Activated CD4-positive, alpha-beta T cell treated with anti-CD3 and anti-CD28 coated beads for 36 hours (primary cell): ENCODE measurements at places on chromosomes 1 and 21. TPM values are rescaled to one million over a fixed set of nuclear protein-coding genes. Genes with fewer than 3 reads are reported as not detected.
A peak's percentile ranks its signal among the peaks of the same experiment; 100 is the strongest.

Gene GSTM1
- 116 TPM for total RNA-seq

Gene SMIM11
- total RNA-seq = 2.1 TPM

Gene KIF17
- total RNA-seq = not detected

Gene TNFRSF4
- 418 TPM for total RNA-seq

Gene PLA2G2F
- not detected for total RNA-seq

Gene S100A7A
- not detected for total RNA-seq

Gene SSX2IP
- total RNA-seq = 10.3 TPM

Gene ADORA3
- not detected for total RNA-seq

Gene AKR7A3
- total RNA-seq = 0.39 TPM

Gene SH2D2A
- total RNA-seq = 189 TPM

Gene NBPF10
- 1.7 TPM for total RNA-seq

Gene AMY1B
- total RNA-seq = not detected

Gene FAM163A
- total RNA-seq = not detected

Gene OR2T5
- total RNA-seq = not detected

Gene TESK2
- 3.1 TPM for total RNA-seq

Gene ZNF124
- 17.1 TPM for total RNA-seq

GRCh38 chr1:111633736-111634247 lies 14.2 kb downstream of the RAP1A start:
- DNase-seq = no peak

DNA sequence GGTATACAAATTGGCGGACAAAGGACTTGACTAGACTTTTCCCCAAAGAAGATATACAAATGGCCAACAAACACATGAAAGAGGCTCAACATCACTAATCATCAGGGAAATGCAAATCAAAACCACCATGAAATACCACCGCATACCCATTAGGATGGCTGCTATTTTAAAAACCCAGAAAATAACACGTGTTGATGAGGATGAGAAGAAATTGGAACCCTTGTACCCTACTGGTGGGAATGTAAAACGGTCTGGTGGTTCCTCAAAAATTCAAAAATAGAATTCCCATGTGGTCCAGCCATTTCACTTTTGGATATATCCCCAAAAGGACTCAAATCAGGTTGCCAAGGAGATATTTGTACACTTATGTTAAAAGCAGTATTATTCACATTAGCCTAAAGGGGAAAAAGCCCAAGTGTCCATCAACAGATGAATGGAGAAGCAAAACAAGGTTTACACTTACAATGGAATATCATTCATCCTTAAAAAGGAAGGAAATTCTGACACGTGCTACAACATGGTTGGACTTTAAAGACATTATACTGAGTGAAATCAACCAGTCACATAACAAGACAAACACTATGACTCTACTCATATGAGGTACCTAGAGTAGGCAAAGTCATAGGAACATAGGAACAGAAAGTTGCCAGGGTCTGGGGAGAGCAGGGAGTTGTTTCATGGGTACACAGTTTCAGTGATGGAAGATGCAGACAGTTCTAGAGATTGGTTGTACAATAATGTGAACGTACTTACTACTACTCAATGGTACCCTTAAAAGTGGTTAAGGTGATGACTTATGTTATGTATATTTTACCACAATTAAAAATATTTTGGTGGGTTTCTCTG lies 17.0 kb downstream of the CD34 start:
- DNase-seq = no peak

GRCh38 chr1:218959784-218960183 lies 213.9 kb upstream of the LYPLAL1 start:
- no peak for DNase-seq

- no peak for DNase-seq
Observed at GRCh38 chr21:38802050-38803026, 3.4 kb upstream of the ETS2 start.

- no peak for DNase-seq
Observed at GRCh38 chr1:34739613-34740012, 15.2 kb upstream of the GJB5 start.

GRCh38 chr21:42696501-42697040 lies 43.1 kb downstream of the PDE9A start:
- DNase-seq = no peak

DNA sequence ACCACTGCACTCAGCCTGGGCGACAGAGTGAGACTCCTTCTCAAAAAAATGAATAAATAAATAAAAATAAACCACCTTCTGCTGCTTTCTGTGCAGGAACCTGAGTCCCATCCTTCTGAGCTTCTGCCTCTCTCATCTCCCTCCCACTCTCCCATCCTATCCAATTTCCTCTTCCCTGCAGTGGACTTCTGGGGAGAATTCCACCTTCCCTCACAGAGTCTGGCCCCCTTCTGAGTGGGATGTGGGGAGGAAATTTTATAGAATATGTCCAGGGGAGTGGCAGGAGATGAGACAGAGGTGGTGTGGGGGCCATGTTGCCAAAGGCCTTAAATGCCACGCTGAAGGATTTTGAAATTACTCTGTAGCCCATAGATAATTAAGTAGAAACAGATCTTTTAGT lies 5.4 kb upstream of the EFNA1 start:
- no peak for DNase-seq

DNA sequence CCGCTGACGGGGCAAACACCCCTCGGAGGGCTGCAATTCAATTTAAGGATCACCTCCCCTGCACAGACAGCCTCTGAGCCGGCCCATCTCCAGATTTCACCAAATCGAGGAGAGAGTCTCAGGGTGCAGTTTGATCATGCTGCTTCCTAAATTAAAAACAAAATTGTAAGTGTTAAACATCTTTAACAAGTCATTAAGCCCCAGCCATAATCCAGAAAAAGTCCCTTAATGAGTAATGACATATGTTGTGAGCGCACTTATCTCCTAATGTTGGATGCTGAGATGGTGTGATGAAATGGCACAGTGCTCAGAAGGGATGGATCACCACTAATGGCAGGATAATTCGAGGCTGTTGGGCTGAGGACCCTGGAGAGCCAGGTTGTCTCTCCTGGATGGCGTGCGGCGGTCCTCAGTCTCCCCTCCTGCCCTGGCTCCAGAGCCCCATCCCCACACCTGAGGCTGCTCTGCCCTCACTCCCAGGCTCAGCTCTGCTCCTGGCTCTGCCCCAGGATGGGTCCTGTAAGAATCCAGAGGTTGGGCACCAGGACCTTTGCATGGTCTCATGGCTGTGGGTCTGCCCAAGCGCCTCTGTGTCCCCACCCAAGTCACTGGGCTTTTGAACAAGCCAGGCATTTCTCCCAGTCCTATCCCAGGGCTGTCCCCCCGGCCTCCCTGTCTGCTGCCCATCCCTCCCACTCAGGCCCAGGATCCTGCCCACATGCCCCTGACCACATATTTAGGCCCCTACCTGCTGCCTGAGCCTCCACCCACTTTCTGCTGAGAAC lies 224.4 kb upstream of the POU3F1 start:
- no peak for DNase-seq

DNA sequence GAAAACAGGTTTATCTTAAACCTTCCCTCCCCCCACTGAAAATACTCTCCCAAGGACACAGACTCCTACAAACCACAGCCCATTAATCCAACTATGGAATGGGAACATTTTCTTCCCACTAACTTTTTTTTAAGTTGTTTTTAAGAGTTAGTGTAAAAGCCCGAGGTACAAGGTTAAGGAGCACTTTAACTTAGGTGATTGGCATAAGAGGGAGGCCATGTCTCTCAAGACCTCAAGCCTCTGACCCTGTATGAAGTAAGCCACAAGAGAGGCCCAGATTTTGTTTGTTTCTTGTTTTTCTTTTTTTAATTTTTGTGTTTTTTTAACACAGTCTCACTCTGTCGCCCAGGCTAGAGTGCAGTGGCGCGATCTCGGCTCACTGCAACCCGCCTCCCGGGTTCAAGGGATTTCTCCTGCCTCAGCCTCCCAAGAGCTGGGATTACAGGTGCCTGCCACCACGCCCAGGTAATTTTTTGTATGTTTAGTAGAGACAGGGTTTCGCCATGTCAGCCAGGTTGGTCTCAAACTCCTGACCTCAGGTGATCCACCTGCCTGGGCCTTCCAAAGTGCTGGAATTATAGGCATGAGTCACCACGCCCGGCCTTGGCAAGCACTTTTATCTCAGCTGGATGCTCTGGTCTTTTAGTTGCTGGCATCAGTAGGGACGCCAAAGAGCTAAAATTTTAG lies 14.4 kb downstream of the ARMH1 start:
- no peak for DNase-seq

DNA sequence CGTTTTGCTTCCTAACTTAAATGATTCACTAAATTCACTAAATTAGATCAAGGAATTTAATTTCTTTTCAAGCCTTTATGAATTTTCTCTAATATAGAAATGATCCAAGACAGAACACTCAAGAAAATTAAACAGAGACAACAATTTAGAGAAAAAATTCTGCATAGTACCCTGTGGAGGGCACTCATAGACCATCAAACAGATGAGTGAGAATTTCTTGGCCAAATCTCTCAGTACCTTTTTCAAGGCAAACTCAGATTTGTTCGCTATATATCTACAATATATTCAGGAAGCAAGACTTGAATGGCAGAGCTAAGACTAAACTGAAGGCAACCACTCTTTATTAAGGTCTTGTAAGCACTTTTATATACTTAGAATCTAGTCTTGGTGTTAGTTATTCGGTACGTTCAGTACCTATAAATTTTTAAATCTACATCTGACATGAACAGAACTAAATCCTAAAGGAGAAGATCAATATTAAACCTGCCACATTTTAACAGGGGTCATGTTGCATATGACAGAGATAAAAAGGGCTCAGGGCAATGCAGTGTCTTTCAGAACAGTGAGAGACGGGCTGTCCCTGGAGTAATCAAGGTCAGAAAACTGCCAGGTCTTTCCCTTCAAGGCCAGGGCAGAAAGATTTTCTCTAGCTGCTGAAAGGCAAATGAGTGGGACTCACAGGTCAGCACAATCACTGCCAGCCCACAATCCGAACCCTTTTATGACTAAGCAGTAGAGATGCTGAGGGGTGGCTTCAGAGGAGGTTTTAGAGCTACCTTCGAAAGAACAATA lies 118.8 kb upstream of the TMPRSS15 start:
- DNase-seq = no peak

DNA sequence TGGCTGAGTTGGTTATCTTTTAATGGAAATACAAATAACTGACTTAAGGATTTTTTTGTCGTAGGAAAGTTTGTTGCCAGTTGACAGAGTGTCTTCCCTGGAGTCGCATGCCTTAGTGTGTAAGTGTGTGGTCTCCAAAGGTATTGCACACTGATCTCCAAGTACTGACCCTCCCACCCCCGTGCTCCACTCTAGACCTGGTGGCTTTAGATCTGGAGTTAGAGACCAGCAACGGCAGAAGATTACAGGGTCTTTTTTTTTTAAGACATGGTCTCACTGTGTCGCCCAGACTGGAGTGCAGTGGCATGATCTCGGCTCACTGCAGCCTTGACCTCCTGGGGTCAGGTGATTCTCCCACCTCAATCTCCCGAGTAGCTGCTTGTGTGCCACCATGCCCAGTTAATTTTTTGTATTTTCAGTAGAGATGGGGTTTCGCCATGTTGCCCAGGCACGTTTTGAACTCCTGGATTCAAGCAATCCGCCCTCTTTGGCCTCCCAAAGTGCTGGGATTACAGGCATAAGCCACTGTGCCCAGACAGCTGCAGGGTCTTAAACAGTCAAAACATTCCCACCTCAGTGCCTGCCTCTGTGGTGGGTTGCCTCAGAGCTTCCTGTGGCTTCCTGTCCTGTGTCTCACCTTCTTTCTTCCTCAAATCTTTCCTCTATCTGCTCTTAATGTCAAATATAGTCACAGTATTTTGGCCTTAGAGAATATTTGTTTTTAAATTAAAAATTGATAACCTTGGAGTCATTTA lies 6.9 kb downstream of the TRAPPC10 start:
- DNase-seq = peak; percentile 17

GRCh38 chr1:157135646-157136045 lies 2.5 kb downstream of the ETV3 start:
- no peak for DNase-seq

GRCh38 chr1:62386351-62387121 lies 50.3 kb upstream of the USP1 start:
- DNase-seq = no peak

- no peak for DNase-seq
Observed at GRCh38 chr1:106584676-106585075, 471.8 kb upstream of the PRMT6 start.

GRCh38 chr1:200483491-200484143 lies 73.8 kb upstream of the ZNF281 start:
- peak; percentile 86 for DNase-seq

DNA sequence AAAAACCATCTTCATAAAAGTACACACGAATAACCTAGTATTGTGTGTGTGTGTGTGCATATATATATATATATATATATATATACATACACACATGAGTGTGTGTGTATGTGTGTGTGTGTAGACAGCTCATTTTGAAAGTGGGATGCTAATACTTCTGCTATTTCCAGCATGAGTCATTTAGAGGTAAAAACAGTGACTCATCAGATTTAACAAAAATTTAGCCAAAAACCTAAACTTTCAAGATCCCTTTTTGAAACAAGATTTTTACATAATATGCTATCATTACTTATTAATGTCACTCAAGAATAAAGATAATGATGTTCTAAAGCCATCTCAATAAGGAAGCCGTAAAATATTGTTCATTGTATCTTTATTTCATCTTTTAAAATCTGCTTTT lies 35.6 kb upstream of the ADGRL4 start:
- DNase-seq = no peak

GRCh38 chr1:186308264-186309060 lies 66.6 kb downstream of the TPR start:
- peak; percentile 21 for DNase-seq

DNA sequence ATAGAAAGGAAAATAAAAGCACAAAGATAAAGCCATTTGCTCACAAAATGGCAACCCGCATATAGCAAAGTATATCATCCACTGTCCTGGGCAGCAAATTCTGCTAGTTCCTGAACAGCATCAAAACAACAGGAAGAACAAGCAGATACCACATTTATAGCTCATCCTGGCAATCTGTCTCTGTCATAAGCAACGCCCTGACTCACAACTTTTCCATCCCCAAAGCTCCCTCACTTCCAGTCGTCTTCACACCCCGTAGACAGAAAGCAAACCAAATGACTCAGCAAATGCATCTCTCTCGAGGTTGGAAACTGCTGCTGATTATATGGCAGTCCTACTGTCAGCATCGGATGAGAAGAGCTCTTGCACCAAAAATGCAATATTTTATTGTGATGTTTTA lies 65.8 kb downstream of the AK5 start:
- DNase-seq = peak; percentile 60

- DNase-seq = peak; percentile 92
Observed at GRCh38 chr1:155226188-155226909, 17.9 kb downstream of the MTX1 start.
